Fibroblast of villous mesenchyme (primary cell): ENCODE measurements at places on chromosomes 6 and 20.

DNA sequence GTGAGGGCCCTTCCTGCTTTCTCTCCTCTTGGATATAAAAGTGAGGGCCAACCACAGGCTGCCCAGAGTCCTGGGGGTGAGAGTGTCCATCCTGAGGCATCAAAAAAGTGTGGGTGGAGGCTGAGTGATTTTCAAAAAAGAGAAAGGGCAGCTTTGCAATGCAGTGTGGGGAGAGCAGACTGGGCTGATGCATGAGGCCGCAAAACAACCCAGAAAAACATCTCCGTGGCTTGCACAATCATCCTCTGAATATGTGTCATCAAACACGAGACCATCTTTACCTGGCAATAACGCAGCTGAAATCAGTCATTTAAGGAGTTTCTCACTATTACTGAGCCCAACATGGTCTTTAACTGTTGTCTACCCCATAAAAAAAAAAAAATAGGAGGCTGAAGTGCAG lies 191.2 kb upstream of the SOX4 start:
- peak; percentile 80 for DNase-seq

DNA sequence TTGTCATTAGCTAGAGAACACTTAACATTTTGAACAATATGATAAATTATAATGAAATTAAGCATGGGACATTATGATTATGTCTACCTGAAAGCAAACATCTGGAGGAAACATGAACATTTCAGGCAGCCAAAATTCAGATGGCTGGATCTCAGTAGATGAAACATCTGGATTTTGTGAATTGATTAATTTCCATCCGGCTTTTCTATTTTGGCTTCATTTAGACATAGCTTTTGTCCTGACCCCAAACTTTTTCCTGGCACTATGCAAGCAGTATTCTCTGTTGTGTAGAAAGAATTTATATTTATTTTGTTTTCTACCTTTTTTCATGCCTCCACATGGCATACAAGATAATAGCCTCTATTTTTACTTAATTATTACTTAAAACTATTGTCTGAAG lies 186.3 kb downstream of the OGFRL1 start:
- no peak for DNase-seq

DNA sequence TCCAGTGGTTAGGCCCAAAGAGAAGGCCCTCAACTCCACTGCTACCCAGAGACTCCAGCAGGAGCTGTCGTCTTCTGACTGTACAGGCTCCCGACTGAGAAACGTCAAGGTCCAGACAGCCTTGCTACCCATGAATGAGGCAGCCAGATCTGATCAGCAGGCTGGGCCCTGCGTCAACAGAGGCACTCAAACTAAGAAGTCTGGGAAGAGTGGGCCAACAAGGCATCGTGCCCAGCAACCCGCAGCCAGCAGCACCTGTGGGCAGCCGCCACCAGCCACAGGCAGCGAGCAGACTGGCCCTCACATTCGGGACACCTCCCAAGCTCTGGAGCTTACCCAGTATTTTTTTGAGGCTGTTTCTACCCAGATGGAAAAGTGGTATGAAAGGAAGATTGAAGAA lies 8.1 kb downstream of the LYRM2 start:
- no peak for DNase-seq

DNA sequence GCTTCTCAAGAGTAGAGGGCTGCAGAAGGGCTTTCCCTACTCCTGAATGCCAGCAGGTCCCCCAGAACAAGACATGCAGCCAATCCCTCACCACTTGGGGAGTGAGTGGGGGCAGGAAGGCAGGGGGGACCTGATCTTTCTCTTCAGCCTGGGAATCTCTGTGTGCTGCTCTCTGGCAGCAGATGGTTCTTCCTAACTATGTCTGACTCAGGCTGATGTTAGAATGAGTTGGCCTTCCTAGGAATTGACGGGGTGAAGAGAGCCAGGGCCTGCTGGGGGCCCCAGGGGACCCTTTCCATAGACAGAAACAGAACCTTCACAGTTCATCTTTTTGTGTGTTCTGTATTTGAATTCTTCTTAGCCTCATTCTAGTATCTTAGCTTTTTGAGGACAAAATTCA lies 29.0 kb upstream of the TCP11 start:
- DNase-seq: no peak

- no peak for DNase-seq
These were observed 1.3 kb downstream of the MAN1A1 start for GRCh38 chr6:119348096-119348747.

GRCh38 chr20:25047766-25048165 lies 10.2 kb downstream of the ACSS1 start:
- DNase-seq: no peak

- no peak for DNase-seq
These were observed 89.6 kb upstream of the TOX2 start for GRCh38 chr20:43825051-43825402.

DNA sequence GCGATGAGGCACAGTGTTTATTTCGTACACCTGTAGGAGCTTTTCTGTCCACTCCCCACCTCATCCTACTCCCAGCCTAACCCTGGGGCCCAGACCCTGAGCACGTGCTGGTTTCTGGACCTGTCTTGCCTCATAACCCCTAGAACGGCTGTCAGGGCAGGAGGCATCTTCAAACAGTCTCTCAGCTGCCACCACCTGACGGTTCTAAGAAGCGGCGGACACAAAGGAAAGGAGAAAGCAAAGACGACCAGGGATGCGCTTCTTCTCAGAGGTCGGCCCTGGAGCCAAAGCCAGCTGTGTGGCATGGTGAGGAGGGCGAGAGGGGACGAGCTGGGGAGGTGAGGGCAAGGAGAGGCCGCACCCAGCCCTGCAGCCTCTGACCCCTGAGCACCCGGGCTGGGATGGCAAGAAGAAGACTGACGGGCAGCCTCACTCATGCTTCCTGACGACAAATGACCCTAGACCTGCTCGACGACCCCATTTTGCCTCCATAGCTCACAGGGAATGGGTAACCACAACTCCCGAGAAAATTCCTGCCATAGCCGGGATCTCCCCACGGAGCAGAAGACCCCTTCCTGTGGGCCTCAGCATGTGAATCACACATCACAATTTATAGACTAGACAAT lies 62.1 kb downstream of the WDR27 start:
- no peak for DNase-seq

GRCh38 chr6:15248451-15249370 lies 2.8 kb downstream of the JARID2 start:
- DNase-seq: peak; percentile 98

DNA sequence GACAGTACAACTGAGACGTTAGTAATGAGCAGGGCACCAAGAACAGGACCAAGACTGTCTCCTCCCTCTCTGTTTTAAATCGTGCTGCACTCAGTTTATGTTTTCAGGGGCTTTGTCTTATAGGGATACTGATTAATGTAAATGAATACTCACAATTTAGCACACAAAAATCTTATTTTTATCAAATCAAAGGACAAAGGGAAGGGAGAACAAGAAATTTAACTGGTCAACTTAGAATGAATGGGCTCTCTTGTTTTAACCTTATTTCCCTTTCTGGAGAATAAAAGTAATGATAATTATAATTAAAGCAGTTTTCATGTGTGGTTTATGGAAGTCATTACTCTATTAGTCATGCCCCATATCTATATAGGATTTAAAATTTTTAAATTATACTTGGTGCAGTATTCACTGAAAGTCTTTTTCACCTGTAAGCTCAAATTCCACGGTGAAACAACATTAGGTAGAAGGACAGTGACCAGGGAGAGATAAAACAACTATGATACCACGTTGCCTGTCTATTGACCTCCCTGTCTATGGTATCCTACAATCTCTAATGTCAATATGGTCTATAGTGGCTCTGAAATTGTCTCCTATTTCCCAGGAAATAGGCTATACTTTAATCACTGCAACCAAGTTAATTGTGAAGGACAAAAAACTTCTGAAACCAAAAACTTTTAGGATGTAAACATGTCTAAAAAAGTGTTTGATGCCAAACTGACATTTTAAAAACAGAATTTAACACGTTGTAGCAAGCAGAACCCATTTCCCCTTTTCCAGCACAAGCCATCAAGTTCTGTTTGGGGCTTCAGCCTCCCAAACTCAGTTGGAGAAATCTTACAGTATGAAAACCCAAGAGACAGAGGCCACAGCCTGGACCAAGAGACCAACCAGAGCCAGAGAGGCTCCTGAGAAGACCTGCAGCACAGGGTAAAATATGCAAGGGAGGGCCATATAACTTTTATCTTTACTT lies 15.0 kb downstream of the ELOVL5 start:
- no peak for DNase-seq

DNA sequence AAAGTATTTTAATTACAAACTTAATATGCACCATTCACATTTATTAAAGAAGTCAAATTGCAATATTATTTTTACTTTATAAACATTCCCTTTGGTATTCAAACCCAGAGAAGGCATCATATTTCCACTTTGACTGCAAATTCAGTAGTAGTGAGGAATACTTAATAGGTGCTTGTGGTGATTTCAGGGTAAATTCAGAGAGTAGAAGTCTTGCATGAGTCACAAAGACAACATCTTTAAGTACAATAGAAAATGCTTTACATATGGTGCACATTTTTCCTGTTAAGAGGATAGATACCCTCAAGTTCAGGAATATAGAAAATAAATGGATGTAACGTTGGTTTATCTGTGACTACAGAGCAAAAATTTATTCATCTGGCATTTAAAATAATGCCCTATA lies 390.2 kb downstream of the TENT5A start:
- DNase-seq: peak; percentile 2

DNA sequence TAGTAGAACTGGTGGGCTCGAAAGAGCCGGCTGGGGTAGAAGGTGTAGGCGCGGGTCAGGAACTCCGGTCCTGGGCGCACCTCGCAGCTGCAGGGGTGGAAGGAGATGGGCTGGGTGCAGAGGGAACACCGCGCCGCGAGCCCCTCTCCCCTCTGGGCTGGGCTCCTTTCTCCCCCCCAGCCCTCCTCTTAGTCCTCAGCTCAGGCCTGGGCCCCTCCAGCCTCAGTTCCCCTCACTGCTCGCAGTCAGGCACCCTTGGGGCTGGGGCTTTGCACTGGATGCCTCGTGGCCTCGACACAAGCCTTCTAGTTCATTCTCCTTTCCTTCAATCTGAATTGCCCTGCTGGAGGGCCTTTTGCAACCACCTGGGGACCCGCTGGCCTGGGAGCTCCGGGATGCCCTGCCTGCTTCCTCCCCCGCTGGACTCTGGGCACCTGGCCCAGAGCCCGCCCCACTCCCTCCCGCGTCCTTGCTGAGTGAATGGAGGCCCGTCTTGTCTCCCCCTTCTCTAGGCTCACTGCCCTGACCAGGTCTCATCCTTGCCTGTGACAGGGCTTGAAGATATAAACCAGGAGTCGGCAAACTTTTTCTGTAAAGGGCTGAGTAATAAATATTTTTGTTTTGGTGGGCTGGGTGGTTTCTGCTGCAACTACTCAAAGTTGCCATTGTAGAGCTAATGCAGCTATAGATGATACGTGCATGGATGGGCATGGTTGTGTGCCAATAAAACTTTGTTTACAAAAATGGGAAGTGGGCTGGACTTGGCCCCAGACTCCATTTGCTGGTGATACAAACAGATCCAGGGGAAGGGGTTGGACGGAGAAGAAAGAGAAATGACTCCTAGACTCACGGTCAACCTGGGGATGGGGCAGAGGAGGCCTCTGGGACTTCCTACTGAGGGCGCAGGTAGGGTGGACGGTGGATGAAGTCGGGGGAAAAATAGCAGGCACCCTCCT lies 47.3 kb downstream of the APCDD1L start:
- DNase-seq: no peak

DNA sequence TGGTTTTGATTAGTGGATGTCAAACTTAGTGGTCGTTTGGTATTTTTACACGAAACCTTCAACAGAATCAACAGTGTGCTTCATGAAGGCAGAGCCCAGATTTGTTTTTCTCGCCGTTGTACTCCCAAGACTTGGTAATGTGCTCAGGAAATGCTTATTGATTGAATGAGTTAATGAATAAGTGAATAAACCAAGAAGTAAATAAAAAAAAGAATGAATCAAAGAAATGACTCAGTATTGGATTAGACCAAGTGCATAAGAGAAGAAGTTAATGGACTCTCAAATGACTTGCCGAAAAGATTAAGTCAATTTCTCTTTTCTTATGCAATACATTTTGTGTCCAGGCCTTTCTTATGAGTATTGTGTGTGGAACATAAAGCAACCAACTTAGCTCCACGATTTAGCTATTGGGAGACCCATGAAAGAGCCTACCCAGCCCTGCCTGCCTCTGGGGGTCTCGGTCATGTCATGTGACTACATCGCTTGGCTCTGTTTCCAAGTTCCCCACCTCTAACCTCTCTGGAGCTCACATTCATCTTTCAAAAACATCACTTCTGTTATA lies 10.6 kb upstream of the FUCA2 start:
- no peak for DNase-seq

DNA sequence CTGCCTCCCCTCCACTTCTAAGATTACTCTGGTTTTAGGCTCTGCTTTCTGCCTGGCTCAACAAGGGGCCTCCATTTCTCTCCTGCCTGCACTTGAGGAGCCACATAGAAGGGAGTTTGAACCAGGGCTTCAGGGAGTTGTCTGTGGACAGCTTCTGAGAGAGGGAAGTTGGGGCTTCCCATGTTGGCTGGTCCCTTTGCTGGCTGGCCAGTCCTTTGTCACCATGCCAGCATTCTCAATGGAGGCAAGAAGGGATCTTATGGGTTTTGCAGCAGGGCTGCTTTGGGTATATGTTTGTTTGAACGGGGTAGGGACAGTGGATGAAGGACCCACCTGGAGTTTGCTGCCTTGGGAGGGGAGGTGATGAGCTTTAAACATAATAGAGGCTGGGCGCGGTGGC lies 124.9 kb downstream of the CARMIL1 start:
- DNase-seq: no peak

GRCh38 chr6:130314271-130314670 lies 51.5 kb upstream of the TMEM200A start:
- no peak for DNase-seq

GRCh38 chr6:27168586-27169443 lies 78.7 kb upstream of the PRSS16 start:
- peak; percentile 76 for DNase-seq

DNA sequence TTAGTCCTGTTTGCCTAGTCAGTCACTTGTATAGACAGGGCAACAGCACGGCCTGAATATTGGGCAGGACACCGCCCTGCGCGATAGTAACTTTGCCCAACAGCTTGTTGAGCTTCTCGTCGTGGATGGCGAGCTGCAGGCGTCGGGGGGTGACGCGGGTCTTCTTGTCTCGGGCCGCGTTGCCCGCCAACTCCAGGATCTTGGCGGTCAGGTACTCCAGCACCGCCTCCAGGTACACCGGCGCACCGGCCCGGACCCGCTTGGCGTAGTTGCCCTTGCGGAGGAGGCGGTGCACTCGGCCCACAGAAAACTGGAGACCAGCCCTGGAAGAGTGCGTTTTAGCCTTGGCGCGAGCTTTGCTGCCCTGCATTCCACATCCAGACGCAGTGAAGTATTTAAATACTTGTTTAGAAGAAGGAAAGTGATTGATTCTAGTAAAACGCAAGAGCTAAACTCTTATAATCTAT lies 92.8 kb upstream of the BTN3A2 start:
- no peak for DNase-seq

DNA sequence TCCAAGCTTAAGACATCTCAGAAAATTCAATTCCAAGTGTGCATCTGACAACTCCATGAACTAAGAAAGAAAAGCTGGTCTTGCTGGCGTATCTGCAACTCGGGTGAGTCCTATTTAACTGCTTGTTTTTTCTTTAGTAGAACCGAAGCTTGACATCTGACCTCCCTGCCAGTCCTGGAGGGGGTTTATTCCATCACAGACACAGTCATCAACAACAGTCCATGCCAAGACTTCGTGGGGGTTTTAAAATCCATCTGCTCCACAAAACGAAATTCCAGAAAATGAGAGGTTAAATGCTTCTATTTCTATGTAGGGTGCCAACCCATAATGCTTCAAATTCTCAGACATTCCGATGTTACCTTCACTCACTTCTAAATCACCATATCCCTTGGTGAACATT lies 133.9 kb downstream of the IPCEF1 start:
- DNase-seq: no peak
